Stimulated activated CD4-positive, alpha-beta T cell treated with anti-CD3 and anti-CD28 coated beads, Interleukin-4, amount 100 ng/mL, for 4 hours (primary cell): ENCODE measurements at places on chromosomes 1 and 21.
A peak's percentile ranks its signal among the peaks of the same experiment; 100 is the strongest.

GRCh38 chr1:209884665-209885117, 53.3 kb upstream of the SYT14 start:
- DNase-seq: peak; percentile 28

GRCh38 chr1:16235944-16236510, 956 bp downstream of the CPLANE2 start:
- DNase-seq: peak; percentile 22

DNA sequence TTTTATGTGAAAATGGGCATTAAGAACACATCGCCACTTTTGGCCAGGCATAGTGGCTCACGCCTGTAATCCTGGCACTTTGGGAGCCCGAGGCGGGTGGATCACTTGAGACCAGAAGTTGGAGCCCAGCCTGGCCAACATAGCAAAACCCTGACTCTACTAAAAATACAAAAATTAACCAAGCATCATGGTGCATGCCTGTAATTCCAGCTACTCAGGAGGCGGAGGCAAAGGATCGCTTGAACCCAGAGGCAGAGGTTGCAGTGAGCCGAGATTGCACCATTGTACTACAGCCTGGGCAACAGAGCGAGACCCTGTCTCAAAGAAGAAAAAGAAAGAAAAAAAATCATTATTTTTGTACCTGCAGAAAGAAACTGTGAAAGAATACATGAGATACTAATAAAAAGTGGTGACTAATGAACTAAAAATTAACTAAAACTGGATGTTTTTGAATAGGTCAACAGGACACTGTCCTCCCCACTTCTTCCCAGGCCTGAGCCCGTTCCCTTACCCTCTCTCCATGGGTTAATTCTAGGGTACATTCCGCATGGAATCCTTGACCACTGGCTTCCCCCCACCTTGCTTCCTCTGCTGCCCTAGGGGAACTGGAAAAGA, 8.3 kb upstream of the TINAGL1 start:
- DNase-seq: no peak

- DNase-seq: no peak
Measured at GRCh38 chr1:200710166-200710565, 28.5 kb upstream of the CAMSAP2 start.

DNA sequence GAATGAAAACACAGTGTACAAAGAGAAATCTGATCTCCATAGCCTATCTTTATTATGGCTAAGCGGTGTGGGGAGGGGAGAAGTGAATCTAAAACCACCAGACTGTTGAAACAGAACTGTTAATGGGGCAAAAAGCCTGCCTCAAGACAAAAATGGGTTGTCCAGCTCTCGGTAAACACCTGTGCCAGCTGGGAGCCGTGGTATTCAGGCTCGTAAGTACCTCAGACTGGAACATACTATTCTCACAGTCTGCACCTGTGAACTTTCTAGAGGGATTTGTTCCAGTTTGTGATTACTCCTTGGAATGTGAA, 42.7 kb upstream of the ATP1A1 start:
- DNase-seq: no peak

DNA sequence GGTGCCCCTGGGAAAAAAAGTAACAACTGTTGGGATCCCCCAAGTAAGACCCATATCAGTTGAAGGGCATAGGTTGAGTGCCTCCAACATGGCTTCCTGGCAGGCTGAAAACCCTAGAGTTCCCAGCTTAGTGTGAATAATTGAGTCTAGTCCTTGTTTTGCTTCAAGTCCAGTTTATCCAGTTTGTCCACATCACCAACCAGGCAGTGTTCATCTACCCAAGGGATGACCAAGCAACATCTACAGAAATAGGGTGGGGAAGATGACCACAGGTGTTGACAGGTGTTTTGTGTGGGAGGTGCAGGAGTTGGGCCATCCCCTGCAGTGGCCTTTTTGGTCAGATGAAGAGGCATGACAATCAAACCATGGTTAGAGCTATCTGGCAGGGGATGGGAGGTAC, 54.3 kb upstream of the ERO1B start:
- DNase-seq: no peak

DNA sequence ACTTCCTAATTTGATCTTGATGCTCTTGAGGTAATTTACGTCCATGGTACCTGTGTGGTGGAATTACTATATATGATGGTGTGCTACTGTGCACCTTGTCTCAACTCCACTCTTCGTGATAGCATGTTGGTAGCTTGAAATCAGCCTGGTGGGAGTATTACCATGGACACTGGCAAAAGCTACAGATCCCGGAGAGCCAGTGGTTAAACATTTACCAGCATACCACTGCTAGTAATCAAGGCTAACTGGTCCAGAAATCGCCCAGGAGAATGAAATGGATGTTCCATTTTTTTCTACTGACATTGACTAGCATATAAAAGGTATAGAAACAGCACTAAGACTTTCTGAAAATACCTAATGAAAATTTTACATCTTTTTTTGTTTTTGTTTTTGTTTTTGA, 30.6 kb downstream of the ELK4 start:
- DNase-seq: no peak

DNA sequence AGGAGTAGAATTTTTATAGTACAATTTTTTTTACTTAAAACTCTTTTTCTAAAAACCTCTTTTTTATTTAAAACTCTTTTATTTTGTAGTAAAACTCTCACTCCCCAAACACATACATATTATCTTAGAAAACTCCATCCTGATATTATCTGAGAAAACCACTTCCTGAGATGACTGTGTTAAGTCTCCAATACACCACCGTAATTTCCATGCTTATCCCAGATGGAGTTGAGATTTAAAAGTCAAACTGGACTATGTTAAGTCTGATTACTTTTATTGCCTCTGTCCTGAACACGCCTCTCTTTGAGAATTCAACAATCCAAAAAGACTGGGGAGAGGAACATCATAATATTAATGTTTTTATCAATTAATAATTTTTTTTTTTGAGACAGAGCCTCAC, 3.7 kb downstream of the SEC16B start:
- DNase-seq: no peak

- no peak for DNase-seq
Measured at GRCh38 chr1:12644829-12645228, 944 bp downstream of the AADACL4 start.

GRCh38 chr1:44723496-44724295, 7.3 kb downstream of the RNU5D-1 start:
- peak; percentile 51 for DNase-seq

DNA sequence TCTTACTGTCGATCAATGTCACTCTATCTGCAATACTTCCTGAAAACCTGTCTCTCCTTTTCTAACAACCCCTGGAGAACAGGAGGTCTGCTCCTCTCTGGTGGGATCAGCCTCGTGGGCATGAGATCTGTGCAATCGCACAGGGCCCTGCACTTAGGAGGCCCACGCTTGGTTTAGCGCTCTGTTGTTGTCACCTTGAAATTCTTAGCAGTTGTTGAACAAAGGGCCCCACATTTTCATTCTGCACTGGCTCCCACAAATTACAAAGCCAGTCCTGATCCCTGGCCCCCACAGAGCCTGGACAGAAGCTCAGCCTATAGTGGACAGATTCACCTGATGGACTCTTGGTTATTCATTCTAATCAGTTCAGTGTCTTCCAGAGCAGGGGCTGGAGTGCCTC, 18.6 kb downstream of the SPOCD1 start:
- no peak for DNase-seq

- DNase-seq: no peak
Measured at GRCh38 chr1:214349008-214349407, 68.0 kb downstream of the SMYD2 start.

GRCh38 chr1:25954282-25954938, 43.5 kb downstream of the PAFAH2 start:
- DNase-seq: no peak

DNA sequence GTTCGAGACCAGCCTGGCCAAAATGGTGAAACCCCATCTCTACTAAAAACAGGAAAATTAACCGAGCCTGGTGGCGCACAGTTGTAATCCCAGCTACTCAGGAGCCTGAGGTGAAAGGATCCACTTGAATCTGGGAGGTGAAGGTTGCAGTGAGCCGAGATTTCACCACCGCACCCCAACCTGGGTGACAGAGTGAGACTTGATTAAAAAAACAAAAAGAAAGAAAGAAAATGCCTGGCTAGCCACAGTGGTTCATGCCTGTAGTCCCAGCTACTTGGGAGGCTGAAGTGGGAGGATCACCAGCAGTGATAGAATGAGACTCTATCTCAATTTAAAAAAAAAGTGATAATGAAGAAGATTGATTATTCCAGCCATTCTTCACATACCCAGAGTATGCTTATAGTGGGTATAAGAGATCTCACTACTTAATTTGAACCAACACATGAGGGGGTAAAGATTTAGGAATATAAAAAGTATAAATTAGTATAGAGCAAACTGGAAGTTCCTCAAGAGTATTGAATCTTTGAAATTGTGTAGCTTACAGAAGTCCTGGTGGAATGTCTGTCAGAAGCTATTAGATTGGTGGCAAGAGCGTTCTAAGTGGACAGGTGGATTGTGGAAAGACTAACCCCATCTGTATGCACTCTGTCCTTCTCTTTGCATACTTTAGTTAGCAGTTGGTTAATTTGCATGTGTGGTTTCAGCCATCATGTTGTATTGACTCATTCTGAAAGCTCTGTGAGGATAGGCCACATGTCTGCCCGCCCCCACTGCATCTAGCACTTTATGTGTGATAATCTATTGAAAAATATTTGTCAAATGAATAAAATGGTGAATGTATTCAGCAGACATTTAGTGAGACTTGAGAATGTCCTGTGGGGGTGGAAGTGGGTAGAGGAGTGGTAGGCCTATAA, 25.0 kb downstream of the RLF start:
- peak; percentile 65 for DNase-seq

- no peak for DNase-seq
Measured at GRCh38 chr1:195790514-195791168, 817.6 kb downstream of the KCNT2 start.

DNA sequence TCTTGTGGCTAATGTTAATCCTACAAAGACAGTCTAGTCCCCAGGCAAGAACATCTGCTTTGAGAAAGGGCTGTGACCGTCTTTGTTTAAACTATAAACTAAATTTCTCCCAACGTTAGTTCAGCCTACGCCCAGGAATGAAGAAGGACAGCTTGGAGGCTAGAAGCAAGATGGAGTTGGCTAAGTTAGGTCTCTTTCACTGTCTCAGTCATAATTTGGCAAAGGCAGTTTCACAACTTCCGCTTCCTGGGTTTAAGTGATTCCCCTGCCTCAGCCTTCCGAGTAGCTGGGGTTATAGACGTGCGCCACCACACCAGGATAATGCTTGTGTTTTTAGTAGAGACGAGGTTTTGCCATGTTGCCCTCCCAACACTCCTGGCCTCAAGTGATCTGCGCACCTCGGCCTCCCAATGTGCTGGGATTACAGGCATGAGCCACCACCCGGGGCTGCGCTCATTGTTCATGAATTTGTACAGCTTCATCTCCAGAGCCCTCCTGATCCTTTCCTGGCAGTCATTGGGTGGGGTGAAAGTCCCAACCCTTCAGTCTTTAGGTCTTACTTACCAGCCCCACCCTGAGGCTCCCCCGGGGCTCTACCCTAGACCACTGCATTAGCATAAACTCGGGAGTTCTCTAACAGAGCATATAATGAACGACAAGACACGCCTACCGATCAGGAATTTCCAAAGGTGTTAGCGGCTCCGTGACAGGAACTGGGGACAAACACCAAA, 4.9 kb upstream of the MASP2 start:
- no peak for DNase-seq

DNA sequence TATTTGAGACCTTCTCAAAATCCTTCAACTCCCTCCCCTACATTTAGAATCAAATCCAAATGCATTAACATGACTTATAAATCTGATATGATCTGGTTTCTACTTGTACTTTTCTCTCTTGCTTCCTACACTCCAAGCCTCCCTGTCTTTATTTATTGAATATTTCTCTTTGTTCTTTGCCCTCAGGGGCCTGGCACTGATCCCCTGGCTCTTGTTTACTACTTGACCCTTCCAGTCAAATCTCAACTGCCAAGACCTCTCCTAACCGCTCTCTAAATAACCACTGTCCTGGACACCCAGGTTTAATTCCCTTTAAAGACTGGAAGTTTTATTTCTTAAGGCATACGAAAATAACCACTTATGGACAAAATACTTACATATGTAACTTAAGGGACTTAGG, 248.9 kb downstream of the CHRM3 start:
- no peak for DNase-seq

DNA sequence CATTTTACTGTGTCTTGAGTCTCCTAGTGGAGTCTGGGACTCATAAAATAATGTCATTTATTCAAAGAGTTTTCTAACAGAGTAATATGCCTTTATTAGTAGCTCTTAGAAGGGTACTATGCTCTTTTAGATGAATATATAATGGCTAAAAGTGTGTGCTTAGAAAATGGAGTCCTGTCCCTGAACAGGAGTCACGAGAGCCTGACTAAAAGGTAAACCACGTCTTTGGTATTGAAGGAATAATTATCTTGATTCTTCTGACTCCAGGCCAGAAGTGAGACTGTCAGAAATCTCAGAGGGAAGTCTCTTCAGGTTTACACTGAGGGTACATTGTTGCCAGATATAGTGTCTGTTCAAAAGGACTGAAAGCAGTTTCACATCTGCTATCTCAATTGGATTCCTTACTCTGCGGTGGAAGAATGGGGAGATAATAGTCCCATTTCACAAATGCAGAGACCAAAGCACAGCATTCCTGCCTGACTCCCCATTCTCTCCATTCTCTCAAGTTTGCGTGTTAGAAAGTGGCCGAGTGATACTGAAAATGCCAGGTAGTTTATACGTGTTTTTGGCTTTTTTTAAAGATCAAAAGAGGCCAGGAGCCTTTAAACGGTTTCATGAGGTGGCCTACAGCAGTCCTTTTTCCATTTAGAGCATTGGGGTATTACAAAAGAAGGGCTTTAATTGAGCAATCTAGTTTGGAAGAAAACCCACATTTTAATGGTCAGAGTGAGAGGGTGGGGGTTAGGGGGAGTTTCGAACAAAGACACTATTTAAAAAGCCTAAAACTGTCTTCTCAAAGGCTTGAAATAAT, 176.6 kb downstream of the VPS13D start:
- DNase-seq: no peak

DNA sequence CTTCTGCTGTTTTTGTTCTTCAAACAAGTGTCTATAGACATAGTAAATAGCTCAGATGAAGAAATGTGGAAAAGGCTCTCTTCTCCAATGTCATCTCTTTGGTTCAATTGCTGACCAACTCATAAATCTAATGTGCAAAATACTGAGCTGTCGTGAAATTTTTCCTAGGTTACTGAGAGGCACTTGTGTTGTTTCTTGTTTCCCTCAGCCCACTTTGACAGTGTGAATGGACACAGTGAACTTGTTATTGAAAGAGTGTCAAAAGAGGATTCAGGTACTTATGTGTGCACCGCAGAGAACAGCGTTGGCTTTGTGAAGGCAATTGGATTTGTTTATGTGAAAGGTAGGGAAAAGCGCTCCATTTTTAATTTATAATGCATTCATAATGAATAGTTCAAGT, 245.3 kb downstream of the TPR start:
- DNase-seq: no peak

DNA sequence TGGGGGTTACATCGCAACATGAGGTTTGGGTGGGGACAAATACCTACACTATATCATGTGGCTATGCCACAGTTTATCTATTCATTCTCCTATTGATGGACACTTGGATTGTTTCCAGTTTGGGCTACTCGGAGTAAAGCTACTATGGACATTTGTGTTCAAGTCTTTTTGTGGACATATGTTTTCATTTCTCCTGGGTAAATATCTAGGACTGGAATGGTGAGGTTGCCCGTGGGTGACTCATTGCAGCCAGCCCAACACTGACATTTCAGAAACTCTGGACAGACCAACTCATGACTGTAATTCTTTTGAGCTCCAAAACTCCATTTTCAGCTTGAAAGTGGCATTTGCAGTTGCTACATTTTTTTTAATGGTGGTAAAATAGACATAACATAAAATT, 82.7 kb downstream of the KAZN start:
- no peak for DNase-seq
